GF-D8 (cell line): ENCODE measurements at places on chromosomes 6 and 20.
A peak's percentile ranks its signal among the peaks of the same experiment; 100 is the strongest.

DNA sequence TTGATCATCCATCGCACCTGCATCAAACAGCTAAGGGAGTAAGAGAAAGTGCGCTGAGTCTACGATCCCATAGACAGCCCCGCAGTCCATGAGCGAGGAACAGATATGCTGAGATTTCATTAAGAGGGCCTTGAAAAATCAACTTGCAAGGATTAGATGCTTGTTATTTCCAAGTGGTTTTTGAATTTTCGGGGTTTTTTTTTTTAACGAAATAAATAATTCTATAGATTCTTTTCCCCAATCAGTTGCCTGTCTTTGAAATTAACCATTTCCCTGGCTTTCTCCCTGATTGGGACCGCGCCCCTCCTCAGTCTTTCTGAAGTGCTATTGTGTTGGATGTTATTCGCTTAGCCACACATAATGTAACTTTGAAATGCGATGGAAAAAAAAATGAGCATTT is 48.6 kb downstream of the GNAS-AS1 start:
- no peak for DNase-seq

DNA sequence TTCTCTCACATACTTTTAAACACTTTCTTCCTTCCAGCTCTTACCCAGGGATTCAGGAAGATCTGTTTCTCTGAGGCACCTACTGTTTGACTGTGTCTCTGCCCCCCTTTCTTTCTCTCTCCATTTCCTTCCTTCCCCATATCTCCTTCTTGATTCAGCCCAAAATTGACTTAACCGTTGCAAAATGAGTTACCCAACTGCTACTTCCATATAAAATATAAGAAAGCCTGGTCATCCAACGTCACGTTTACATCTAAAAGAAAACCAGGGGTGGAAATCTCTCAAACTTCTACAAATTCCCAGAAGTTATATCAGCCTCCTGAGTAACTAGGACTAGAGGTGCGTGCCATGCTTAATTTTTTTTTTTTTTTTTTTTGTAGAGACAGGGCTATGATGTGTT is 95.2 kb upstream of the INSM1 start:
- DNase-seq = no peak

DNA sequence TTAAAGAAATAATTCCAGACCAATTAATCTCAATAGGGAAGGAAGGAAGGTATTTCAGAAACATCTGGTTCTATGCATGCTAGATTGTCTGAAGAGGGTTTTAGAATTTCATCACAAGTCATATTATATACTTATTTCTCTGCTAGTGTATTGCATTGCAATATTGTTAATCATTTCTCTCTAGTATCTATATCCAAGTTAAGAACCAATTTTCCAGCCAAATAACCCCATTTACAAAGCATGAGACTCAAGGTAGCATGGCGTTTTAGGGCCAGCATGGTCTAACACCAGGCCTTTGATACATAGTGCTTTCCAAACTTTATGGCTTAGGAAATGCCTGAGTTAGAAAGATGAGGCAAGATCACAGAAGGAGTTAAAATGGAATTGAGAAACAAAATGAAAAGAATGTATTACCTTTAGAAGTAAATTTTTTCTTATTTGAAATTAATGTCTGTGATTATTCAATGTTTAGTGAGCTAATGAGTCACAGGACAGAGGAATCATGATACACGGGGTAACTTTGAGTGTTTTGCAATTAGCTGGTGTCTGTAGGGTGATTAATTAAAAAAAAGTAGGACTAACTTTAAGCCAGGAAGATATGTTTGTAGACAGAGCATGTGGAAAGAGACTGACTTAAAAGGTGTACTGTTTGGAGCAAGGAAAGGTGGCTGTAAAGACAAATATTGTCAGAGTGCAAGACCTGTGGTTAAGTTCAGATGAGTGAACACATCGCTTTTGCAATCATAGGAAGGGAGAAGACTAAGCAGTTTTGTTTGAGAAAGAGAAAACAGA is 1006.2 kb upstream of the CITED2 start:
- no peak for DNase-seq

DNA sequence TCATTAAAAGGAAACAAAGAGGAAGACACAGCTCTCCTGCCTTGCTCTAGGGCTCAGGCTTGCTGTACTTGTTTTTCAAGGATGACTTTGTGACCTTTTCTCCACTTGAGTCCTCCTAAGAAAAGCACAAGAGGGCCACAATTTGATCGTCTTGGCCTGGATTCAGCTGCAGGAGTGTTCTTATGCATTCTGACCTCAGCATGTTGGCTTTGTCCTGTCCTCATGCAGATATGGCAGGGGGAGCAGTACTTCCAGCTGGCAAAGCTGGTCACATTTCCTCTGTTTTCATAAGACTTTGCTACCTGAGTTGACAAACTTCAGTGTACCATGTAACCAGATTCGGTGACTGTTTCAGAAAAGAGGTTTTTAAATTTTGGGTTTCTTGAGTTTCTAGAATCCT is 30.8 kb downstream of the KDM1B start:
- DNase-seq = no peak

GRCh38 chr6:132003516-132004178 is 52.5 kb upstream of the CCN2 start:
- no peak for DNase-seq

- no peak for DNase-seq
Observed at GRCh38 chr6:123580331-123580730, 56.4 kb downstream of the TRDN start.

DNA sequence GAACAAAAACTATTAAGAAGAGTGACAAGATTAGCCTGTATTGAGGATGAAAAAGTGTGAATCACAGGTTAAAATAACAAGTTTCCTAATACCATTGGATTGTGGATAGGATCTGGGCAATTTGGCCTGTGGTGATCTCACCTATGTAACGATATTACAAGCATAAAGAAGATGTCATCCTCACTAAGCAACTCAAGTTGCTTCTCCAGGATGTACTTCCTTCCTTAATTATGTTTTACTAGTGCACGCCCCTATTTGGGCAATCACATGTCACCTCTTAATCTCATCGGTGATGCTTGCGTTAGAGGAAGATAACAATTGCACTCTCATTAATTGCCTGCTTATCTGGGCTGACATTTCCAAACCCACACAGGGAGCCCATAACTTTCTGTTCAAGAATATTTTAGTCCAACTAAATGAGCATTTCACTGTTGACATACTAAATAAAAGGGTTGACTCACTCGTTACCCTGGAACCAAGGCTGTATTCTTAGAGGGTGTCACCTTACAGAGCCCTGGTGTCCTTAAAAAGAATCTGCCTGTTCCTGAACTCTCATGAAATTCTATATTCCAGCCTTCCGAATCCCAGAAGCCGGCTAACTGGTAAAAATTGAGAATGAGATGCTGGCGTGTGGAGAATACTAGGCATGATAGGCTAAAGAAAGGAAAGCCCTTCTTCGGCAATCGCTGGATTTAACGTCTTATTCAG is 88.2 kb upstream of the ATXN1 start:
- DNase-seq = peak; percentile 17

GRCh38 chr6:159483259-159483658 is 209.8 kb downstream of the SOD2 start:
- no peak for DNase-seq

GRCh38 chr6:92479831-92480230 is 939.5 kb downstream of the EPHA7 start:
- no peak for DNase-seq

DNA sequence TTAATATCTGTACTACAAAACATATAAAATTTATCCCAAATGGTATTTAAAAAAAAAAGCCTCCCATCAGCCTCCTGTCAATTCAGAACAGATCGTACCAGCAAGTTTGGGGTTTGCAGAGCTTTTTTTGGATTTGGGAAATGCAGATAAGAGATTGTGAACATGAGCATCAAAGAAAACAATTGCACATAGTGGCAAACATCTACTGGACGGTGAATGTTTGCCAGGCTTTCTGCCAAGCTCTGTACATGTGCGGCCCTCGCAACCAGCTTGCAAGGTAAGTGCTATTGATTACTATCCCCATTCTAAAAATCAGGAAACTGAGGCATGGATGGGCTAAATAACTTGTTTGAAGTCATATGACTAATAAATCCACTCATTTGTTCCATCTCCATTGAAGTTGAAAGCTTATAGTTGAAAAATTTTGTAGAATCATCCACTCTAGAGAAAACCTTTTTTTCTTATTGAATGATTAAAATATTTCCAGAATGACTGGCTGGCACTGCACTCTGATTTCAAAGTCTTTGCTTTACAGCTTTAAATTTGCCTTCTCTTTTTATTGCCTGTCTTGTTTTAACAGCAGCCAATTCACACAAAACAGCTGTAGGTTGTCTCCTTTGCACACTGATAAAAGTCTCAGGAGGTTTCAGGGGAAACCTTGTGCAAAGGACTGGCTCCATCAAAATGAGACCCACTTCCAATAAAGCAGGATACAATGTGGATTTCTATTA is 37.4 kb upstream of the SIRT5 start:
- DNase-seq = no peak

GRCh38 chr6:126076992-126077664 is 90.8 kb downstream of the TRMT11 start:
- no peak for DNase-seq

GRCh38 chr20:33018169-33018931 is 10.8 kb downstream of the BPIFB2 start:
- no peak for DNase-seq

GRCh38 chr6:139316622-139317317 is 25.0 kb upstream of the TXLNB start:
- DNase-seq = peak; percentile 22

DNA sequence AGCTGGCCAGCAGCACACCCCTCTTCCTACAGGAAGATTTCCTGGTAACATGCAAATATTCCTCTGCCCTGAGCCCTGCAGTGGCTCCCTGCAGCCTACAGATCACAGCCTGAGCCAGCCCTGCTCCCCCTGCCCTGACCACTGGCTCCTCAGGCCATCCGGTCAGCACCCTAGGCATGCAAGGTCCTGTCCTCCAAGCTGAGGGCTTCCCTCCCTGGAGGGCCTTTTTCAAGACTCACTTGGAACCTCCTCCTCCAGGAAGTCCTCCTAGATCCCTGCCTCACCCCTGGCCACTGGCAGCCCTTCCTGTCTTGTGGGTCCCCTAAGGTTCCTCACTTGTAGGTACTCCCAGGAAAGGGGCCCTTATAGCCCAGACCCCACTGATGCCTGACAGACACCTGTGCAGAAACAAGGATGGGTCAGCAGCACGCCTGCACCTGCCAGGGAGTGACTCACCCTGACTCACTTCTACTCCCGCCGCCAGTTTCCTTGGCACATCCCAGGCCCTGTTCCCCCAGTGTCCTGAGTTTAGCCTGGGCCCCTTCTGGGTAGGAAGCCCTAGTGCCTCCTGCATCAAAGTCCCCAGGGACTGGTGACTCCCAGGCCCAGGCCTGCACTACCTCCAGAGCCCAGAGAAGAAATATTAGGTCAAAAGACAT is 3.2 kb downstream of the SLC4A11 start:
- no peak for DNase-seq

- no peak for DNase-seq
Observed at GRCh38 chr6:22099923-22100322, 196.9 kb downstream of the PRL start.

DNA sequence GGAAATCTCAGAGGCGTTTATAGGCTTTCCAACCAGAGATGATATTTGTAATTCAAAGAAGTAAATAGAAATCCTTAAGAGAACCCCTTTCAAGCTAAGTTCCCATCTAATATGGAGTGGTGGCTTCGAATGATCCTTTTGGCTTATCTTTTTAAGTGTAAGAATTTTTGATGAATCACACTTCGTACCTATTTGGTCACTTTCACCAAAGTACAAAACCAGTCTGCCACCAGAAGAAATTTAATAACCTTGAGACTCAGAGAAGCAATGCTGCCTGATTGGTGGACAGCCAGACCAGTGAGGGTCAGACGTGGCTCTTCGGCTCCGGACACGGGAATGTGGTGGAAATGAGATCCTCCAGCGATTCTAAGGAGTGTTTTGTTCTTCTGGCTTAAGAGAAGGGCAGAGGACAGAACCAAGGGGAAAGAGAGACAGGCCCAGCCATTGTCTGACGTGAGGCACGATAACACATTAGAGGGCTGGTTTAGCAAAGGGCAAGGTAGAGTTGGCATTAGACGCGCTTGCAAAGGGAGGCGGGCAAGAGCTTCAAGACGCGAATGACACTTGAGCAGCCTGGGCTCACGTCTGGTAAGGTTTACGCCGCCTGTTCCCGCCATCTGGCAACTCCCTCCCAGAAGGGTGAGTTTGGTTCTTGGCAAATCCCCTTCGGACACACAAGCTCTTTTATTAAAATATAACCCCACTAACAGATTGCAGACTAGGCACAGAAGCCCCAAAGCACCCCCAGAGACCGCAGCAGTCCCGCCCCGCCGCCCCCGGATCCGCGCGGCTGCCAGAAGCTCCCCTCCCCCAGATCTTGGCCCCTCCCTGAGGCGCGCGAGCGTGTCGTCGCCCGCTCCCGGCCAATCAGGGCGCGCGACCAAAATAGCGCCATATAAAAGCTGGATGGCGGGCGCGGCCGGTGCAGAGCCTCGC is 50.0 kb upstream of the EZR start:
- DNase-seq = no peak

- no peak for DNase-seq
Observed at GRCh38 chr6:122548281-122548680, 61.9 kb upstream of the PKIB start.

DNA sequence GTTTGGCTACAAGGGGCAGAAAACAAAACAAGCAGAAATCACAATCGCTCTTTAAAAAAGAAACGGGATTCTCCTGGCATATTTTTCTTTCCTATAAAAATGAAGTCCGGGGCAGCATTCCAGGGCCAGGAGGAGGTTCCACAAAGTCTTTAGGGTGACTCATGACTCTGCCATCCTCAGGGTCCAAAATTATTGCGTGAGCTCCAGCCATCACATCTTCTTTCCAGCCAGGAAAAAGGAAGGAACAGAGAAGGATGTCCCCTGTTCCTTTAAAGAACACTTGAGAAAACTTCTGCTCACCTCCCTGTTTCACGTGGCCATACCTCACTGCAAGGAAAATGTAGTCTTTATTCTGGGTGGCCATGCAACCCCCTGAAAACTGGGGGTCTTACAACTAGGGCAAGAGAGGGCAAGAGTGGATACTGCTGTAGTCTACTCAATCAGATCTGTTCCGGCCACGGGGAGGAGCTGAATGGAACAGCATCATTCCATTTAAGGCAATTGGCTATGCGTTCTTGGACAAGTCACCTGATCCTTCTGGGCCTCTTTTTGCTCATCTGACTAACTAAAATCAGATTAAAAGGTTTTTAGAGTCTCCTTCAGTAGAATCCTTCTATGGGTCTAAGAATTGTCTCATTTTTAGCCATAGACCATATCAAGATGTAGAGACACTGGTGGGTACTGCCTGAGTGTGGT is 49.4 kb downstream of the CTCFL start:
- no peak for DNase-seq

DNA sequence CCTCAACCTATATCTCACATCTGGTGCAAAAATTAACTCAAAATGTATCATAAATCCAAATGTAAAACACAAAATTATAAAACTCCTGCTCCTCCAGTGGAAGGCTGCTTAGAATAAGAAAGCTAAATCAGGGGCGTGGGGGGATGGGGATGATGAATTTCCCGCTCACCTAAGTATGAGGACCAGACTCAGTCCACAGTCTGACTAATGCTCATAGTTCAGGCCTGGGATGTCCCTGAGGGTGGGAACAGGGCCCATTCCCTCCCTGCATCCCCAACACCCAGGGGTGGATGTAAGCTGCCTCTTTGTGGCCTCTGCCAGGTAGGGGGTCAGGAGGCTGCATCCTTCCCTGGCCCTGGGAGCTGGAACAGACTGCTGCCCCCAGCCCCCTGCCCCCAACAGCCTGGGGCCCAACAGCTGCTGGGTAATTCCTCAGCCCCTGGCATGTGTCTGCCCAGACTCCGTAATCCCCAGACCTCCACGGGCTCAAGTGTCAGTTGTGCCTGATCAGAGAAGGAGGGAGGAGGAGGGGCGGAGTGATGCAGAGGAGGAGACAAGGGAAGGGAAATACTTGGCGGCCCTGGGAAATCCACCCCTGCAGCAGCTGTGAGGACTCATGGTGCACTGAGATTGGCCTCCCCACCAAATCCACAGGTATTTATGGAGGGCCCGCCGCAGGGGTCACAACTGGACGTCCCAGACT is 224.5 kb downstream of the PREX1 start:
- no peak for DNase-seq
